CD4-positive, alpha-beta T cell treated with Interleukin-12 subunit alpha and Interleukin-12 subunit beta, for 1 hour (primary cell): ENCODE measurements at places on chromosomes 3 and 15.

- DNase-seq: no peak
These were observed 26.1 kb downstream of the PLXNB1 start for GRCh38 chr3:48403533-48404439.

- DNase-seq: no peak
These were observed 172.7 kb downstream of the WDR72 start for GRCh38 chr15:53586799-53587198.

GRCh38 chr3:172711454-172711795, 558 bp upstream of the NCEH1 start:
- no peak for DNase-seq

DNA sequence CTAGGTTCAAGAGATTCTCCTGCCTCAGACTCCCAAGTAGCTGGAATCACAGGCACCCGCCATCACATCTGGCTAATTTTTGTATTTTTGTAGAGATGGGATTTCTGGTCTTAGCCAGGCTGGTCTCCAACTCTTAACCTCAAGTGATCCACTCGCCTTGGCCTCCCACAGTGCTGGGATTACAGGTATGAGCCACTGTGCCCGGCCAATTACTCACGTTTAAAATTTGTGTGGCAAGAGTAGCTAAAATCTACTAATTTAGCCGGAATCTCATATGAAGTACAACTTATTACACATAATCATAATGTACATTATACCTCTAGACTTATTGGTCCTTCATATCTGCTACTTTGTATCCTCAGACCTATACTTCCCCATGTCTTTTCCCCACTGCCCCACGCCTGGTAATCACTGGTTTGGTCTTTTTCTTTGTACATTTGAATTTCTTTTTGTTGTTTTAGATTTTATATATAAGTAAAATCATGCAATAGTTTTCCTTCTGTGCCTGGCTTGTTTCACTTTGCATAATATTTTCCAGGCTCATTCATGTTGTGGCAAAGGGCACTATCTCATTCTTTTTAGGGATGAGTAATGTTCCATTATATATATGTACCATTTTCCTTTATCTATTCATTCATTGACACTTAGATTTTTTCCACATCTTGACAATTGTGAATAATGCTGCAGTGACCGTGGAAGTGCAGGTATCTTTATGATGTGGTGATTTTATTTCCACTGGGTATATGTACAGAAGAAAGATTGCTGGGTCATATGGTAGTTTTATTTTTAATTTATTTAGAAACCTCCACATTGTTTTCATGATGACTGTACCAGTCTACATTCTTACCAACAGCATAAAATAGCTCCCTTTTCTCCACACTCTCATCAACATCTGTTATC, 605.0 kb upstream of the CBLB start:
- DNase-seq: no peak

DNA sequence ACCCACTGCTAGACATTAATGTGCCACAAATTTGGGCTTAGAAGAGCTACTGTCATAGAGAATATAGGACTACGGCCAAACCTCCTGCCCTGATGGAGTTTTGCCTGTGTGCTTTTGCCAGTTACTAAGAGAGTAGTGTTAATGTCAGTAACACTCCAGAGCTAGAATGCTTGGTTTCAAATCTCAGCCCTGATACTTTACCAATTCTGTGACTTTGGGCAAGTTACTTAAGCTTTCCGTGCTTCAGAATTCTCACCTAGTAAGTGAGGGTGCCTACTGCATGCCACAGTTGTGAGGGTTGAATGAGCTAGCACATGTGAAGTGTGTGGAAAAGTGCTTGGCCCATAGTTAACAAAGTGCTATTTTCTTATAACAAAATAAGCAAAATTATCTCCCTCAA, 10.9 kb upstream of the ITGA11 start:
- no peak for DNase-seq

GRCh38 chr3:120824613-120825012, 82.1 kb downstream of the GTF2E1 start:
- no peak for DNase-seq

GRCh38 chr3:98223907-98224672, 40.0 kb upstream of the OR5H6 start:
- no peak for DNase-seq
